Inflammatory macrophage treated with lipopolysaccharide for 1 hour (primary cell): ENCODE measurements at places on chromosomes 7 and 10.

DNA sequence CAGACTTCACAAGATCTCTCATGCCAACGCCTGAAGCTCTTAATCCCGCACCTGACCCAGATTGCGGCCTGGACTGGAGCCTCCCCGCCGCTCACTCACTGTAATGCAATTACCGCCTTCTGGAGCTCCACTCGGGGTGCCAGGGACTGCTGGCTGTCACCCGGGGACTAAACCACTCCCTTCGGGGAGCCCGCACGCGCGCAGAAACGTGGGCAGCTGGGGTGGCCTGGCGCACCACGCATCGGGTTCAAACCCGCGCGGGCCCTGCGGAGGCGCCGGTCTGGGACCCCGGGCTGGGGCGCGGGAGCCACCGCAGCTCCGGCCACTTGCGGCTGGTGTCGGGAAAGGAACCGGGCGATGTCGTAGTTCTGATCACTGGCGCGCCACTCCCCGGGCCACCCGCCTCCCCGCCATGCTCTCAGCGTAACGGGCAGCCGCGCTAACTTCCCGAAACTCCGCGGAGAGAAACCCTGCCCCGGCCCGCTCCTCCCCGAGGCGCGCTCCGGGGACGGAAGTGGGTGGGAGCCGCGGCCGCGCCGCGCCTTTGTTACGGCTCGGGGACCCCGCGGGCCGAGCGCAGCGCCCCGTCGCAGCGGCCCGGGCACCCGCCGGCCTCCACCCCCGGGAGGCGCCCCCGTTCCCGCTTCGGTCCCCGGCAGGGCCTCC is 100.3 kb upstream of the SVIL start:
- peak; percentile 84 for DNase-seq

GRCh38 chr10:21825345-21825744 is 178.2 kb downstream of the DNAJC1 start:
- no peak for DNase-seq

DNA sequence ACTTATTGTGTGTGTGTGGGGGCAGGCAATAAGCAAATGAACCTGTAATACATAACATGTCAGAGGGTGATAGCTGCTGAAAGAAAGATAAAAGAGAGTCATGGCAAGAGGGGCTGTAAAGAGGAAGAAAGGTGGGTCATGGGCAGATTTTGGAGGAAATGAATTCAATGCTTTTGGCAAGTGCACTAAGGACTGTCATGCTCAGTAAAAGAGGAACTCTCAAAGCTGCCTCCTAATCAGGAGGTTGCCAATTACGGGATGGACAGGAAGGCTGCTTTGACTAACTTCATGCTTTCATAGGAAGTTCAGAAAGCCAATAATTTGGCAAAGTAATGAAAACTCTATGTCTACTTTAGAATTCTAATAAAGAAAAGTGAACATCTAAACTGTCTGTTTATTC is 401.2 kb downstream of the SH2D4B start:
- DNase-seq = no peak

GRCh38 chr10:71965623-71966022 is 1.4 kb downstream of the CHST3 start:
- DNase-seq = no peak

DNA sequence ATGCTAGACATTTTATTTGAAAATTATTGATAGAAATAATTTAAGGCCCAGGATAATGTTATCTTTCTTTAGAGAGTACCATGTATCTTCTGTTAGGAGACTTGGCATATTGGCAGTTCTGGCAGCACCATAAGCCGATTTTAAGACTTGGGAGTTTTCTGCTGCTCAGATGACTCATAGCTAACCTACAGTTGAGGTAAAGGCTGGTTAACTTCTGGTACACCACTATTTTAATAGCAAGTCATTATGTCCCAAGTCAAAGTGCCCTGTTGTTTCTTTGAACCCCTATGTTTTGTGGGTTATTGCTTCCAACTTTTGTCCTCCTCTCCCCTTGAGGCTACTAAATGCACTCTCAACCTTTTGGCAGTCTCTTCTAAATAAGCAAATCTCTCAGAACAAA is 25.2 kb downstream of the ATRNL1 start:
- no peak for DNase-seq

DNA sequence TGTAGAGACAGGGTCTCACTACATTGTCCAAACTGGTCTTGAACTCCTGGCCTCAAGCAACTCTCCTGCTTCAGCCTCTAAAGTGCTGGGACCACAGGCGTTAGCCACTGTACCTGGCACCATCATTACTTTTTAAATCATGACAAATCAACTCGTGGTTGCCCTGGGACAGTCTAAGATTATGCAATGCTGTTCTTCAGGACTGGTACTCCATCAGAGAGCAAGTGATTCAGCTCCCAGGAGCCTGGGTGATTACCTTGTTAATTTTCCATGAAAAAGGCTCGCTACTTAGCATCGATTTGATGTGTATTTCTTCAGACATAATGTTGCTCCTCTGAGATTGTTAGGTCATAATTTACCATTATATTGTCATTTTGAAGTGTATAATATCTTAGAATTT is 158.9 kb upstream of the STEAP4 start:
- DNase-seq = no peak

GRCh38 chr10:89738551-89739209 is 37.3 kb downstream of the KIF20B start:
- peak; percentile 35 for DNase-seq

- no peak for DNase-seq
These were observed 52.9 kb downstream of the ZNF467 start for GRCh38 chr7:149720372-149721083.

- no peak for DNase-seq
These were observed 32.2 kb downstream of the HACD1 start for GRCh38 chr10:17585016-17585415.

- no peak for DNase-seq
These were observed 26.8 kb upstream of the FOXK1 start for GRCh38 chr7:4655311-4655710.

DNA sequence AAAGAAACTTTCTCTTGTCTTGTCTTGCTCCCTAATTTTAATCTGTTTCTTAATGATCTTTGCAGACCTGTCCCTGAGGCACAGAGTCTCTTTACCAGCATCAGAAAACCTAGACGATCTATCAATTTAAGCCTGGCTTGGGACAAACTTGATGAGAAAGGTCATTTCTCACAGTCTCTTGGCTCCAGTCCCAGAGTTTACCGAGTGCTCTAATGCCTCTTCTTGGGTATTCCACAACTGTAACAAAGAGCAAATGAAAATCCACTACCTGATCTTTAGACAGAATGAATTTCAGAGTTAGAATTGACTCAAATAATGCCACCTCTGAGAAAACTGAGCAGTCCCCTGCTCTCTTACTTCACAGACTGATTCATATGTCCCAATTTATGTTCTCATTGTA is 106.4 kb upstream of the DNAJB12 start:
- no peak for DNase-seq

- DNase-seq = no peak
These were observed 254.3 kb downstream of the CDK14 start for GRCh38 chr7:90850471-90850870.
